Stimulated activated CD8-positive, alpha-beta memory T cell treated with anti-CD3 and anti-CD28 coated beads, Interleukin-15, amount 100 ng/mL, for 24 hours (primary cell): ENCODE measurements at places on chromosomes 11 and 22.

DNA sequence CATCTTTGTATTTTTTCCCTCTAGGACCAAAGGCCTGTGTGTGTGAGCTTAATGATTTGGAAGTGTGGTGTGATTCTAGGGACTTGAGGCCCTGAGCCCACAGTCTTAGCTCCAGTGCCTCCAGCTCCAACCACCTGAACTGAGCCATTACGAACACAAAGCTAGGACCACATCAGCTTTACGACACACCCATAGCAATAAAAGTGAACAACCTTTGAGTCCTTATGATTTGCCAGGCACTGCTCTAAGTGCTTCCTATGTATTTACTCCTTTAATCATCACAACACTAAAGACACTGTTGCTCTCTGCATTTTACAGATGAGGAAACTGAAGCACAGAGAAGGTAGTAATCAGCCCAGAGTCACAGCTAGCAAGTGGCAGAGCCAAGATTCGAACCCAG is 126.4 kb downstream of the EHF start:
- DNase-seq = no peak

- no peak for DNase-seq
Observed at GRCh38 chr22:32695451-32695891, 106.0 kb upstream of the TIMP3 start.

DNA sequence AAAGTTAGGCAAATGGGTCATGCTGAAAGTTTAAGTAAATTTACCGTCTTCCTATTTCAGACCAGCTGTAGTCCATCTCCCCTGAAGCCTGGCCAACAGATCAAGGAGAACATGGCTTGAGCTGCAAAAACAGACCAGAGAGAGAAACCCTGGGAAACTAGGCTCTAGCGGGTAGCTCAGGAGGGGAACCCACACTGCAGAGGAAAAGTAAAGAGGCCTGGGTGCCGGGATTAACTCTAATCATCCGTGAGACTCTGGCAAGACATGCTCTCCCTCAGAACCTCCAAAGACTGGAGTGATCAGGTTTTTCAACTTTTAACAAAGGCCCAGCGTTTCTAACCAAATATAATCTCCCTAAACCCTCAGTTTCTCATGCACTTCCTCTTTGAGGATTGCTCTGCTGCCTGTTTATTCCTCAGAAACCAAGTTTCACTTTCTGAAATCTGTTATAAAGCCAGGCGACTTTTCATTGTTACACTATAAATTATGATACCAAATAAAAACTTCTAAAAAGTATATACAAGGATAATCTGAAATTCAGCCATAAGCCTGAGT is 67.5 kb downstream of the GAB2 start:
- no peak for DNase-seq

DNA sequence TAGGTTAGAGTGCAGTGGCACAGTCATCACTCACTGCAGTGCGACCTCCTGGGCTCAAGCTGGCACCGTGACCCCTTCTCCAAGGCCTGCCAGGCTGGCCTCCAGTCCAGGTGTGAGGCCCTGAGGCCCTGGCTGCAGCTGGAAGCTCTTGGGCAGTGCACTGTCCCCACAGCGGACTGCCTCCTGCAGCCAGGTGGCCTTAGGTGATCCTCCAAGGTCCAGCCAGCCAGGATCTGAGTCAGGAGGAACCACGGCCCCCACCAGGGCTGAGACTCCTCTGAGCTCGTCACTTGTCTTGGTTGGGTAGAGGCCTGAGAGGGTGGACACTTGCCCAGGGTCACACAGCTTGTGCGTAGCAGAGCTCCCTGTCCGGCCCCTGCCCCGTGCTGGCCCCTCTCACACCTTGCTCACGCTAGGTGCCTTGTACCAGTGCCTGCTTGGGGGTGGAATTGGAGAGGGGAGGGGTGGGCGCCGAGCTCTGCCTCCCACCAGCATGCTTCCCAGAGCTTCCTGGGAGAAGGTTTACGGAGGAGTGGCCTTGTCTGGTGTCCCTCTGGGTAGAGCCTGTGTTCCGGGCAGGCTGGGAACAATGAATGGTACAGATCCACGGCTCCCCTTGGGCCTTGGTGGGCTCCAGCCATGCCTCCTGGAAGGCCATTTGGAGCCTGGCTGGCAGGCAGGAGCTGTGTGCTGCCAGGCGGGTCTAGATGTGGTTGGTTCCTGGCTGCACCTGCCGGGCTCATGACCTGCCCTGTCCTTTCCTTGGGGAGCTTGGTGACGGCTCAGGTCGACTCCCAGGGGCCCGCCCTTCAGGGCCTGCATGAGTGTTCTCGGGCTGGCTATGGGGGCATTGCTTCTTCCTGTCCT is 20.6 kb downstream of the KCNQ1 start:
- DNase-seq = no peak

DNA sequence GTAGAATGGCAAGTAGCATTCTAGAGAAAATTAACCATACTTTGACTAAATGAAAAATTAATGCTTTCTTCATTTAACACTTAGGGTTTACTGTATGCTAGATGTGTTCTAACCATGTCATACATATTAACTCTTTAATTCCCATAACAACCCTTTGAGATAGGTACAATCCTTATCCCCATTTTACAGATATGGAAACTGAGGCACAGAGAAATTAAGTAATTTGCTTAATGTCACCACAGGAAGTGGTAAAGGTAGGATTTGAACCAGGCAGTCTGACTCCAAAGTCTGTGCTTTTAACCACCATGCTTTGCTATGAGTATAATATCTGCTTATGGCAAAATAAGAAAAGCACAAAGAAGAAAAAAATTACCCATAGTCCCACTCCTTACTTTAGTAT is 59.5 kb downstream of the LIF start:
- DNase-seq = no peak

DNA sequence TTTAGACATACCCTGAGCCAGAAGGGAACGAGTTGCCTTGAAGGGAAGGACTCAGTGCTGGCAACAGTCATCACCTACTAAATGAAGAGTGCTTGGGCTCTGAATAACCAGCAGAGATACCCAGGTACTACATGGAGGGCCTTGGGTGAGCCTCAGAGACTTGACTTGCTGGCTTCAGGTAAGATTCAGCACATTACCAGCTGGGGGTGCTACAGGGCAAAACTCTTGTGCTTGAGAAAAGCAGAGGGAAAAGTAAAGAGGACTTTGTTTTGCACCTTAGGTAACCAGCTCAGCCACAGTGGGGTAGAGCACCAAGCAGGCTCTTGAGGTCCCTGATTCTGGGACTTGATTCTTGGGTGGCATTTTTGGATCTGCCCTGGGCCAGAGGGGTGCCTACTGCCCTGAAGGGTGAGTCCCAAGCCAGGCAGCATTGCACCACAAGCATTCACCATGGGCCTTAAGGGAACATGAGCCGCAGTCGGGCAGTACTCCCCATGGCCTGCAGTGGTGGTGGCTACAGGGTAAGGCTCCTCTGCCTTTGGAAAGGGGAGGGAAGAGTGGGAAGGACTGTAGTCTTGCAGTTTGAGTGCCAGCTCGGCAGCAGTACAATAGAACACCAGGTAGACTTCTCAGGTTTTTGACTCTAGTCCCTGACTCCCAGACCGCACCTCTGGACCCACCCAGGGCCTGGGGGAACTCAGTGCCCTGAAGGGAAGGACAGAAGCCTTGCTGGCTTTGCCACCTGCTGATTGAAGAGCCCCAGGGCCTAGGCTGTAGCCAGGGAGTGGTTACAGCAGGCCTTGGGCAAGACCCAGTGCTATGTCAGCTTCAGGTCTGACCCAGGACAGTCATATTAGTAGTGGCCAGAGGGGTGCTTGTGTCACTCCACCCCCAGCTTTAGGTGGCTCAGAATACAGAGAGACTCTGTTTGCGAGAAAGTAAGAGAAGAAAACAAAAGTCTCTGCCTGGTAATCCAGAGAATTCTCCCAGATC is 22.7 kb upstream of the PLEKHA7 start:
- no peak for DNase-seq

DNA sequence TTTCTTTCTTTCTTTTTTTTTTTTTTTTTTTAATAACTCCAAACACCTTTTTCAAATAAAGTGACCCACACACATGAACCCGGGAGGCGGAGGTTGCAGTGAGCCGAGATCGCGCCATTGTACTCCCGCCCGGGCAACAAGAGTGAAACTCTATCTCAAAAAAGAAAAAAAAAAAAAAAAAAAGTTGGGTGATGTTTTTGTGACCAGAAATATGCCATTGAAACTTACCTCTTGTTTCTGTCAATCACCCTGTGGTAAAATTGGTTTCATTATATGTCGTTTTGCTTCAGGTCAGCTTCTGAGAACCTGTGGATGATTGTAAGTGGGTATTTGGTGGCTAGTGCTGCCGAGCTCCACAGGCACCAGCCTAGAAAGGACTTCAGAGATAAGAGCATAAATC is 238.8 kb downstream of the TBC1D22A start:
- DNase-seq = no peak

DNA sequence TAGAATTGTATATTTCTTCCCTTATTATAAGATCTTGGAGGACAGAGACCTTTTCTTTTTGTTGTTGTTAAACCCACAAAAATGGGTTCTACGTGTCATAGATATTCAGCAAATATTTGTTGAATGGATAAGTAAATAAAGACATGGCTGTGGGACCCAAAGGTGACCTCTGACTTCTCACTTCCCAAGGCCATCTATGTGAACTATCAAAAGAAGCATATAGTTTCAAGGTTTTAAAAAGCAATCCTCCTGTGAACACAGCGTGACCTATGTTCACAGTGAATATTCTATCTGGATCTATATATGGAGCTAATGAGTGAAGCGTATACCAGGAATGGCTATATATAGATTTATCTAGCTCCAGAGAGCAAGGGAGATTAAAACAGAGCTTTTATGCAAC is 312.8 kb upstream of the C11orf87 start:
- no peak for DNase-seq

GRCh38 chr11:62856333-62856895 is 17.0 kb upstream of the WDR74 start:
- no peak for DNase-seq

GRCh38 chr22:17944256-17944655 is 80.1 kb downstream of the MICAL3 start:
- no peak for DNase-seq

DNA sequence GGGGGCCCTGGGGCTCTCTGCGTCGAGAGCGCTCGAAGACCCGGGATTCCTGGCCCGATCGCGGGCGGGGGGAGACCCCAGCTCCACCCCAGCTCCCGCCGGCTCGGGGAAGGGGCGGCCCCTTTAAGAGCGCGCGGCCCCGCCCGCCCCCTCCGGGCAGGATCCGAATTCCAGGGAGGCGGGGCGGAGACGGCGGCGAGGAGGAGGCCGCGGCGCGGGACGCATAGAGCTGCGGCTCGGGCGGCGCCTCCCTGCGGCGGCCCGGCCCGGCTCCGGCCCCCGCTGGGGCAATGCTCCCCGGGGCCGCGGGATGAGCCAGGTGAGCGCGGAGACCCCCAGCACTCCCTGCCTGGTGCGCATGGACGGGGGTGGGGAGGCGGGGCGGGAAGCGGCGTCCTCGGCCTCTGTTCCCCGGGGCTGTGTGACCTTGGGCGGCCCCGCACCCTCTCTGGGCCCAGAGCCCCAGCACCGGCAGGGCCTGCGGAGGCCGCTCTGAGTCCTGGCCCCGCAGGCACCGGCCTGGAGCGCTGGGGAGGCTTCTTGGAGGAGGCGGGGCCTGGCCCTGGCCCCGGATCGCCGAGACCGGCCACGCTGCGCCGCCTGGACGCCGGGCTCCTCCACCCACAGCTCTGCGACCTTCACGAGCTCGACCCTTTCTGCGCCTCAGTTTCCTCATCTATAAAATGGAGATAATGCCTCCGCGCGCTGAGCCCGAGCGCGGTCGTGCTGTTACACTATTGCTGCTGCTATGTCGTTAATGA is 565 bp downstream of the GAS2L1 start:
- DNase-seq = no peak

DNA sequence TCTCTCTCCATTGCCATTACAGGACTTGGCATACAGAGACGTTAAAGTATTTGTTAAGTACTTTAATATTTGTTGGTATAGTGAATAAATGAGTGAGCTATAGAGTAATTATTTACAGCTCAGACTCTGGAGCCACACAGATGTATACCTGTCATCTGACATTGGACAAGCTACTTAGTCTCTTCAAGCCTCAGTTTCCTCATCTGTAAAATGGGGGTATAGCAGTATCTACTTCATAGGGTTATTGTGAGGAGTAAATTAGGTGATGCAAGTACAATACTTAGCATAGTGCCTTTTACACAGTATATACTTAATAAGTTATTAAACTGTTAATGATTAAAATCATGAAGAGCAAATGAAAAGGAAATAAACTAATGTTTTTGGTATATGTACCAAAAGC is 203.2 kb downstream of the NAV2 start:
- no peak for DNase-seq

DNA sequence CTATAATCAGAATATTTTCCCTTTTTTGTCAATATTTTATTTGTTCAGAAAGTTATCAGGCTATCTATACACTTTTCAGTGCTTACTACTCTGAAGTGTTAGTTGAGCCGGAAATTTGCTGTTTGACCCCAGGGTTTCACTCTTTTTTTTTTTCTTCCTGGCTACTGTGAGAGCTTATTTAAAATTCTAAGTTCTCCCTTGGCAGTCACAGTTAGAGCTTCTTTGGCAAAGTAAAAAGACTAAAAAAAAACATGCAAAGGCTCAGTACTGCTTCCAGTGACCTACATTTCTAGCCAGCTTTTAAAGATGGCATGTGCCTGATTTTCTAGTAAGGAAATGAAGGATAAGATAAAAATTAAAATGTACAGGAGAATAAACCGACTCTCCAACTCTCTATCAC is 48.4 kb downstream of the ELP4 start:
- DNase-seq = no peak

GRCh38 chr22:30865656-30866055 is 102.9 kb downstream of the MORC2 start:
- no peak for DNase-seq

GRCh38 chr11:83159902-83160865 is 3.3 kb downstream of the PCF11 start:
- no peak for DNase-seq

- DNase-seq = no peak
Observed at GRCh38 chr11:42013656-42014201, 554.3 kb upstream of the LRRC4C start.

- DNase-seq = no peak
Observed at GRCh38 chr11:61817471-61818202, 834 bp upstream of the FADS1 start.

DNA sequence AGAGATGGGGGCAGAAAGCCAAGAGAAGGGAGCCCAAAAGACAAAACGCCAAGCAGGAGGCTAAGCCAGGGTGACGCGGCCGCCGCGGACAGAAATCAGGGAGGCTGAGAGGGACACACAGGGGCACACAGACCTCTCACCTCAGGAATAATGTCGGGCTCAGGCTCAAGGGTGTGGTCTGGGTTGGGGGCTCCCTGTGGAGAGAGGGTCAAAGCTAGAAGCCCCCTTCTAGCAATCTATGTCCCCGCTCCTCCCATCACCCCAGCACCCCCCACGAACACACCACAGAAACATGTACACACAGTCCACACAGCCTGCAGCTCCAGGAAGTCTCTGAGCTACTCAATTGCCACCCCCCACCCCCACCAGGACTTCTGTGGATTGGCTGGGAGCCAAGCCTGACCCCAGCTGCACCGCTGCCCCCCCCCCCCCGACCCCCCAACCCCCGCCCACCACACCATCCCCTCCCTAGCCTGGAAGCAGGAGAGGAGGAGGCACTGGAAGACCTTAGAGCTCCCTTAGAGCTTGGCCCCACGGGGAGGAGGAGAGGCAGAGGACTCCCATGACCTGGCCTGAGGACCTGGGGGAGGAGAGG is 6.9 kb downstream of the BCL9L start:
- no peak for DNase-seq
